ENCODE measurements at places on chromosomes 7 and 10.

DNA sequence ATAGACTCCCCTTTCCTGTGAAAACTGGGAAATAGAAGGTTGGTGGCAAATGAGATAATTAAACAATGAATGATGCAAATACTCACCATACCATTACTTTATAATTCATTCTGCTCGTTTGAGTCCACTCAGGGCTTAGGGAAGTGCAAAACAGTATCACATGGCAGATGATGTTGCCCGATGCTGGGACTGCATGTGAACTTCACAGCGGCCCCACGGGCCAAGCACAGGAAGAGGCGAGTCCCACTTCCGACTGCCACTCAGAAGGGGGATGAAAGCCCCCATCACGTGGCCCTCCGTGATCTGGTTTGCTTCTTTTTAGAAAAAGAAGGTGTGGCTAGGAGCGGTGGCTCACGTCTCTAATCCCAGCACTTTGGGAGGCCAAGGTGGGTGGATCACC lies 71.5 kb downstream of the PRPF18 start:
- no peak for DNase-seq

DNA sequence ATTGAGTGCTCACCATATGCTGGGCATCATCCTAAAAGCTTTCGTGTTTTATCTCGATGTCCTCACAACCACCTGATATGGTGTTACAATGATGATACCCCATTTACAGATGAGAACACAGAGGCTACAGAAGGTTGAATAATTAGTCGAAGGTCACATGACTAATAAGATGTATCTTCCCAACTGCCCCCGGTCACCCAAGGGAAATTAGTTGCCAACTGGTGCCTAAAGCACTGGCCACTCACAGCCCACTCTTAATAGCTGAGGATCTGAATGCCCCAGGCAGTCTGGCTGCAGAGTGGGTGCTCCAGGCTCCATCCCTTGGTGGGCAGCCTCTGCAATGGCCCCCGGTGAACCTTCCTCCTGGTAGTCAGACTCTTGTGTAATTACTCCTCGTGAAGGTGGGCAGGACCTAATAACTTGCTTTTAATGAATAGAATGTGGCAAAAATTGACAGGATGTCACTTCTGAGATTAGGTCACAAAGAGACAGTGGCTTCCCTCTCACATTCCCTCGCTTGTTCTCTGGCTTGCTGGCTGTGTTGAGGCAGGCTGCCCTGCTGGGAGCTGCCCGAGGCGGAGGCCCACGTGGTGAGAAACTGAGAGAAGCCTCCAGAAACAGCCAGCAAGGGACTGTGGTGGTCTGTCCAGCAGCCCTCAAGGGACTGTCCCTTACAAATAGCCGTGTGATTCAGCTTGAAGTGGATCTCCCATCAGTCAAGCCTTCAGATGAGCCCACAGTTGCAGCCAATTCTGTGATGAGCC lies 109.4 kb downstream of the ARHGAP22 start:
- DNase-seq, result no peak

GRCh38 chr7:132614428-132615318 lies 38.4 kb upstream of the PLXNA4 start:
- peak; percentile 12 for DNase-seq

DNA sequence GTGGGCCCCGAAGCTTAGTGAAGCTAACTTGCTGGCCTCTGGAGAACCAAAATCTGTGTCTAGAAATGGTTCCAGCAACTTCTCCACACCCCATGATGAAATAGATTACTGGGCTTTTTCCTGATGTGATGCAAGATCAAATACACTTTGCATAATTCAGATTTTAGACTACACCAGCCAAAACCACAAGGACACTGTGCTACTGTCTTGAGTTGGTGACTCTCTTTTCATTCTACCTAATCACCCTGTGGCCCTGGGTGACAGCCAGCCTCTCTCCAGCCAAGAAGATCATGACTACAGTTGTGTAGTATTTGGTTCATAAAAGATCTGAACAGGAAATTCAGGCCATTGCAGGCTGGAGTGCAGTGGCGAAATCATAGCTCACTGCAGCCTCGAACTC lies 22.2 kb downstream of the AZGP1 start:
- DNase-seq, result no peak

- DNase-seq, result no peak
These were observed 73.3 kb upstream of the GSDME start for GRCh38 chr7:24830440-24831050.

Data from transverse colon (tissue), 4 donors.